ENCODE measurements at places on chromosomes 4 and X.

DNA sequence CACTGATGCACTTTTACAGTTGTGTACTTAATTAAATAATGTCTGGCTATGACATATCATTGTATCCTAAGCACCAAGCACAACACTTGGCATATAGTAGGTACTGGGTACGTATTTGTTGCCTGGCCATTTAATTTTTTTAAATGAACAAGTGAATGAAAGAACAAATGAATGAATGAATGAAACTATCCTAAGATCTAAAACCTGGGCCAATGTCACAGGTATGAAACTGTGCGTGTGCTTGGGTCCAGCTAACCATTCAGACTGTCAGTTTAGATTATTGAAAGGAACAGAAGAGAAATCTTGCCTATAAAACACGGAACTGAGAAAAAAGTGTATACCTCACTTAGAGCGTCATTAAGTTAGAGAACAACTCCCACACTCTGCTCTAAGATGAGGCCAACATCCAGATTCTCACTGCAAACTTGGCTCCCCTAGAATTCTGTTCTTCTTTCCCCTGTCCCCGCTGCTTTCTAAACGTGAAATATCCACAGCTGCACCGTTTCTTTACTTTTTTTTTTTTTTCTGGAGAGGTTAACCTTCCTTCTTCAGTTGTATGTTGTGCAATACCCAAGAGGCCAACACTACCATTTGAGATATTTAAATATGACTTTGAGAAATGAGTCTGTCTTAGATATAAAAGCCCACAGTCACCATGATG is 17.3 kb upstream of the SEL1L3 start:
- DNase-seq = no peak

DNA sequence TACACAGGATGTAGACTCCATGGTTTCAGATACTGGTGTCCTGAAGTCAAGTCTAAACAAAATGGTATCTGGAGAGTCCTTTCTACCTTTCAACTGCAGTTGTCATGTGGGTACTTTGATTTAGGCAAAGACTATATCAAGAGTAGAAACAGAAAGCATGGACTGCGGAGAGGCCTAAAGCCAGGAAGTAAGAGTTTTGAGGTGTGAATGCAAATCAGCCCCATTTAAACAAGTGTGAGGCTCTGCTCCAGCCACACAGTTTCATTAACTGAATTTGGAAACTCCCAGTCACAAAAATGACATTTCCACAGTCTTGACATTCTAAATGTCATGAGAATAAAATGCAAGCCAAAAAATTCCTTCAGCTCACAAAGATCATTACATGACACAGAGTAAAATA is 87.2 kb upstream of the MCF2 start:
- no peak for DNase-seq

DNA sequence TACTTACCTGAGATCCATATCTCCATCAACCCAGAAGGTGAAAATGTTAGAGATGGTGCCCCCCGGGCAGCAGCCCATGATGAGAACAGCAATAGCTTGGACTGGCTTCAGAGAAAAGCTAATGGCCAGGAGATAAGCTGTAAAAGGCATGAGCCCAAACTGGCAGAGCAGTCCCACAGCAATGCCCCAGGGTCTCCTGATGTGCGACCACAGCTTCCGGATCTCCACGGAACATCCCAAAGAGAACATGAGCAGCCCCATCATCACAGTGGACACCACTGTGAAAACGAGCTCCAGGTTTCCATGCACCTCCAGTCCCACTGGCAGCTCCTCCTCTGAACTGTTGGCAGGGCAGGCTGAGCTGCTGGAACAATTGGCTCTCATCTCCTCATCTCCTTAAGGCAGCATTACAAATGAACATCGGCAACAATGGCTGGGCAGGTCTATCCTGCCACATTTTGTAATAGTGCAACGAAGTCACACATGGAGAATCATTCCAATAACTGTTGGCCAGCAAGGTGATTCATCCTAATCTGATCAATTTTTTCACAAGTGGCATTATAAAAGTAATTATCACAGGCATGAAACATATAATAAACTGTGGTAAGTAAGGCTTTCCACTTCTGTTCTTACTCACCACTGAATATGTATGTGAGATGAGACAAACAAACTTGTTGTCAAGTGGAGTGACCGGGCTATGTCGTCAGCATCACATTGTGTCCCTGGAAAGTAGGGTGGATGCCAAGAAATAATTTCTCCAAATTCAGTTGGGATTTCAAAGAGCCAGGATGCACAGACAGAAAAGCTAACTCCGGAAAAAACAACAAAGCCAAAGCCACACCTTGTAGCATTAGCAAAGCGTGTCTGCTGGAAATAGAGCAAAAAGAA is at the start of gene SLC10A6:
SLC10A6 (minus strand) TSS at position 653 of the 888 bp plus-strand sequence; CDS start at position 384, 269 bp downstream.
- DNase-seq = no peak

DNA sequence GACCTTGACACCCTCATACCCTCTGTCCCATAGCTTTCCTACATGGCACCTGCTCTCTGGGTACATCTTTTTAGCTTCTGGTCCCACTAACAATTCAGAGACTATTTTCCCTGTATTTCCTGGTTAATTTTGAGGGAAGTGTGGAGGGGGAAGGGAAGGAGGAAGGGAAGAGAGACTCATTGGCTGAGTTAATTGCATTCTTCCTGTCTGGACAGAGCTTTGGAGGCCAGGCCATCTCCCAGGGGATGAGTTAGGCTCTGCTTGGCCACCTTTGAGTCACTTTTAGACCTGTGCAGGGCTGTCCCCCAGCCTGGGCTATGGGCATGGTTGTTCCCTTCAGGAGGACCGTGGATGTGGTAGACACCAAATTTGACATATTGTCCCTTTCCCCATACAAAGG is 167.9 kb upstream of the PGRMC2 start:
- DNase-seq = no peak

- no peak for DNase-seq
Observed at GRCh38 chr4:98482503-98482846, 175.9 kb downstream of the TSPAN5 start.

DNA sequence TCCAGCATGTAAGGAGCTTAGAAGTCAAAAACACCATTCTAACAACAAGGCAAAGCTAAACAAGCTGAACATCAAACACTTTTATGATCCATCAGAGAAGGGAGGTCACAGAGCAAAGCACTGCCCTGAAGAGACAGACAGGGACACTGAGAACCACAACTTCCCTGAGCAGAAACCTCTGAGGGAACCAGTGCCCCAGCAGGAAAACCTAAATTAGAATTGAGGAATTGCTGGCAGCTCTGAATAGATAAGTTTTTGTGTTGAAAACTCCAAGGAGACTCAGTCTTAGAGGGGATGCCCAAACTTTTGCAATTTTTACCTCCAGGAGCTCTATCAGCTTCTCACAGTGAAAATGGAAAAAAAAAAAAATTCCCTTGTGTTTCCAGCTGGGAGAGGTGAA is 83.0 kb upstream of the MAPK10 start:
- DNase-seq = no peak

GRCh38 chr4:53321151-53321983 is 44.5 kb downstream of the SCFD2 start:
- no peak for DNase-seq

GRCh38 chr4:127394516-127394915 is 238.2 kb upstream of the INTU start:
- DNase-seq = no peak

- no peak for DNase-seq
Observed at GRCh38 chrX:82961129-82961528, 547.0 kb upstream of the POU3F4 start.

DNA sequence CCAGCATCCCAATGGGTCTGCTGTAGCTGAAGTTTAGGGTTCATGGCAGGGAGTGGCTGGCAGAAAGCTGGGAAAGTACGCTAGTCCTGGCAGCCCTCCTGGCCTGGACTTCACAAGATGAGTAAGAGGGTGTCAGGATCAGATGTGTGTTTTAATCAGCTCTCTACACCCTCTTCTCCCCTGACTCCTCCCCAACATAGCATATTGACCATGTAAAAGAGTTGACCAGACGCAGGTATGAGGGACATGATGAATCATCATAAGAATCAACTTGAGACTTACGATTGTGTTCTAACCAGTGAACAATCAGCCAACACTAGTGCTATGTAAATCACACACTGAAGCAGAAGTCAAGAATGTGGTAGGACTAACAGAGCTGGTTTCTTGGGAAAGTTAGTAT is 5.3 kb downstream of the SOWAHB start:
- no peak for DNase-seq

DNA sequence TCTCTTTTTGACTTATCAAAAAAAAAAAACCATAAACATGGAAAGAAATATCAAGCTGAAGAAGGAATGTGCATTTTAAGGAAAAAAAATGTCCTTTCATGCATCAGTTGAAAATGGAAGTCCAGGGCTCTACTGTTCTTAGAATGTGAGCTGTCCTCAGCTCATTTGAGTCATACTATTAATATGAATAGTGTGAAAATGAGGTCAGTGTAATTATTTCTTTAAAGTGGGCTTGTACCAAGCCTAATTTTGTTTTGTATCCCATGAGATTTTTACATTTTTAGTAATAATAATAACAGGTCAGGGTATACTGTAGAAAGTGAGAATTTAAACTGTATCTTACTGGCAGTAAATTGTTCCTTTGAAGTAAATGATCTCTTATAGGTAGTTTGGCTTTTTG is 148.5 kb downstream of the NAA11 start:
- no peak for DNase-seq

- no peak for DNase-seq
Observed at GRCh38 chrX:21963731-21964405, 23.4 kb downstream of the SMS start.

DNA sequence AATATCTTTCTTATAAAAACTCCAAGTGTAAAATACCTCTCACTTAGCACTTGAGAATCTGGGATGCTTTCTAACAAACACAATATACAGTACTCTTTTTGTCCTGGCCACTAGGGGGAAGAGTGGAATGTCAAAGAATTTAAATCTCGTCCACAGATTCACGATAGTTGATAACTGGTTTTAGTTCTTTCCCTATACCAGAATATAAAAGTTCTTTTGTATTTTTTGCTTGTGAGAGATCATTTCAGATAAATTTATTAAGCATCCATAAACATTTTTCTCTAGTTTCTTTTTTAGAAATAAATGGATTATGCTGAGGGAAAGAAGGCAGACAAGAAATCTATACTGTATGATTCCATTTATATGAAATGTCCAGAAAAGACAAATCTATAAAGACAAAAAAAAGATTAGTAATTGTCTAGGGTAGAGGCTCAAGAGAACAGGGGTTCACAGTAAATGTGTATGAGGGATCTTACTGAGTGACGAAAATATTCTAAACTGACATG is 50.4 kb downstream of the MGARP start:
- no peak for DNase-seq

- no peak for DNase-seq
Observed at GRCh38 chrX:117522725-117523700, 593.6 kb downstream of the KLHL13 start.

GRCh38 chr4:152485726-152486276 is 50.1 kb downstream of the FBXW7 start:
- no peak for DNase-seq

GRCh38 chr4:93605163-93605562 is 223.4 kb upstream of the ATOH1 start:
- DNase-seq = no peak

DNA sequence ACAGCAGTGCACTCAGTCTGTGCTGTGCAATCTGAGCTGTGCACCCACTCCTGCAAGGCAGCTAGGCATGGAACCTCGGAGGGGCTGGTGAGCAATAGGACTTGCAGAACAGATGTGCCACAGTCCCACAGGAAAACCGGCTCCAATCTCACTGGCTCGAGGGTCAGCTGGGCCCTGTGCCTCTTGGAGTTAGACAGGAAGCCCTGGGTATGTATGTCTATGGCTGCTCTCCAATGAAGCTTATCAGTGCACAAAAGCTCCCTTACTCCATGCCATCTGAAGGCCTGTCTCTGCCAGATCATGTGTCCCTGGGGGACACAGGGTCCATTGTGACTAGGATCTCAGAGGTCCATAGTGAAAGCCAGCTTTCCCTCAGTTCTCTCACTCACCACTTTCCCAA is 335.8 kb downstream of the SH3BGRL start:
- DNase-seq = no peak

DNA sequence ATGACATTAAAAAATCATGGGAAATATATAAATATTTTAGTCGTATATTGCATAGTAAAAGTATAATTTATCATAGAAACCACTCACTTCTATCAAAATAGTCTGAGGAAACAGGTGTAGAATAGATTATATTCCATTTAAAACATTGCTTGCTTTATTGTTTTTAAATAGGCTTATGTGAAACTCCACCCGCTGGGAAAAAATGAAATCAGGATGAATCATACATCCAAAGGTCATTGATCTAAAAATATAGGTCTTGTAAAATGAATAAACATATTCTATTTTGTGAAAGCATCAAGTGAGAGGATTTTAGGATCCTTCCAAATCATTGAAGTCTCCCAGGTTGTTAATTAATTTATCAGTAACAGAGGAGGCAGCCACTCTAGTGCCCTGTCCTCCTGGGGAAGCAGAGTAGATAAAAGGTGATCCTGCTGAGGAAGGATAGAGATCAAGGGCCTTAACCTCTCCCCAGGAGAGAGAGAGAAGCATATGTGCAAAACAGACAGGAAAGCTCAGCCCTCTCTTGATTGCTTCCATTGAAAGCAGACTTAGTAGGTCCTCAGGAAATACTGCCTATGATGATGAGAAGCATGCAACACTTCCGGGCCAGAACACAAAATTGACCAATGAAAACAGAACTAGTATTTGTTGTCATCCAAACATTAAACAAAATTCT is 96.8 kb upstream of the MAP9 start:
- DNase-seq = no peak

DNA sequence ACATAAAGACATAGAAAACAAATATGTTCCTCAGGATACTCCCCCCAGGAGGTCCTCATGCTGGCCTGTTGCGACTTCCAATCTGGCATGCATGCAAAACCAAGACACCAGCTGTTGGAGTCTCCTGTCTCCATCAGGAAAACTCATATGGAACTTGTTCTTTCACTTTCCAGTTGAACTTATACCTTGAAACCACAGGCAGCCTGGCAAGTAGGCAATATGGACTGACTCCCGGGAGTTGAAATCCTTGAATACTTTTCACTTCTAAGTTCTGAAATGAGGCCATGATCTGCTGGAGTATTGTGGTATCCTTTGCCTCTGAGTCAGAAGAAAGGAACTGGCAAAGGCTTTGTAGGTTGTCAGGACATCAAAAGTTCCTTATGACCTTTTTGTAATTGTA is 444.2 kb downstream of the IDS start:
- no peak for DNase-seq

- DNase-seq = no peak
Observed at GRCh38 chr4:81751531-81752289, 280.0 kb upstream of the RASGEF1B start.

- no peak for DNase-seq
Observed at GRCh38 chrX:40147126-40147952, 49.6 kb upstream of the BCOR start.

All from stimulated activated CD8-positive, alpha-beta memory T cell treated with anti-CD3 and anti-CD28 coated beads, Interleukin-7, amount 100 ng/mL, for 1 hour (primary cell).